CD4-positive, alpha-beta T cell (primary cell): ENCODE measurements at places on chromosomes 12 and 14. TPM values are rescaled to one million over a fixed set of nuclear protein-coding genes. Genes with fewer than 3 reads are reported as not detected.

DNA sequence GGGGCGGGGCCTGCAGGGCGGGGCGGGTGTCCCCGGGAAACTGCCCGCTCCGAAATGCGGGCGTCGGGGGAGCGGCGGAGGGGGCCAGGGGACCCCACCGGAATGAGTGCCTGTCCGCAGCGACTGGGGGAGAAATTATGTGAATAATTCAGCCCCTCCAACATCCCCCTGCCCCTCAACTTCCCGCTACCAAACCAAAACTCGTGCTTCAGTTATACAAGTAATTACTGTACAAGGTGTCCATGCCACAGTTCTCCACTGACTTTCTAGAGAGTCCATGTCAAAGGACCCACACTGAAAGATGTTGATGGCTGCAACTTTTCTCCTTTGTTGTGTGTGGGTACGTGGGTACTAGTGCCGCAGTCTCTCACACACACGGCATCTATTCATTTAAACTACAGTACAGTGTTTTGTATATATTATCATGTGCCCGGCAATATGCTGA, 414 bp upstream of the CDK17 start:
- peaks cover 13% of the 10 kb centered on the region for H3K4me1 ChIP-seq
- H3K4me3 ChIP-seq = peak overlapping the region; percentile 88
- peak overlapping the region; percentile 86 for H3K27ac ChIP-seq

GRCh38 chr14:75280291-75280830, 1.7 kb downstream of the FOS start:
- H3K27ac ChIP-seq = no peak overlapping the region
- no peak for DNase-seq
- H3K27me3 ChIP-seq = peaks cover 4% of the 10 kb centered on the region
- peak overlapping the region; percentile 88 for H3K4me3 ChIP-seq

The ADAM21 gene
- total RNA-seq = not detected

- DNase-seq = no peak
- no peaks in the 10 kb centered on the region for H3K27me3 ChIP-seq
- no peak overlapping the region for H3K4me3 ChIP-seq
- H3K27ac ChIP-seq = no peak overlapping the region
- H3K4me1 ChIP-seq = no peaks in the 10 kb centered on the region
- H3K36me3 ChIP-seq = peaks cover under 1% of the 10 kb centered on the region
Measured at GRCh38 chr14:90905531-90905930, 89.3 kb upstream of the TTC7B start.

- no peaks in the 10 kb centered on the region for H3K27me3 ChIP-seq
- no peak overlapping the region for H3K4me3 ChIP-seq
- DNase-seq = no peak
- no peaks in the 10 kb centered on the region for H3K4me1 ChIP-seq
- no peaks in the 10 kb centered on the region for H3K36me3 ChIP-seq
Measured at GRCh38 chr12:17918013-17918412, 172.0 kb downstream of the RERGL start.

DNA sequence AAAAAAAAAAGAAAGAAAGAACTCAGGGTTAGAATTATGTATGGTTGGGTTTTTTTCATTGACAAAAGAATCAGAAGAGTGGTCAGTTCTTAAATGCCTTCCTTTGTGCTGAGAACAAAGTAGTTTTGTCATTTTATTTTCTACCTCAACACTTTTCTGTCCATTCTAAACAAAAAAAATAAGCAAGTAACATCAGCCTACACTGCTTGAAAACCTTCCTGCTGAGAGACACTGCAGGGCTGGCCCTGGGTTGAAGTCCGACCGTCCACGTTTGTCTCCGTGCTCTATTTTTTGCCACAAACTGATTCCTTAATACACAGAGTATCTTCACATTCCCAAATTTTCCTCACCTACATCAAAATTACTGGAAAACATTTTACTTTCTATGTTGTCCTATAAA, 211.6 kb upstream of the PDZRN4 start:
- H3K36me3 ChIP-seq = no peaks in the 10 kb centered on the region
- no peak overlapping the region for H3K27ac ChIP-seq
- no peak for DNase-seq

- no peak for DNase-seq
- H3K4me3 ChIP-seq = no peak overlapping the region
- no peaks in the 10 kb centered on the region for H3K27me3 ChIP-seq
- H3K36me3 ChIP-seq = no peaks in the 10 kb centered on the region
- peaks cover 5% of the 10 kb centered on the region for H3K4me1 ChIP-seq
Measured at GRCh38 chr12:713281-713875, 39.0 kb upstream of the WNK1 start.

- no peaks in the 10 kb centered on the region for H3K4me1 ChIP-seq
- H3K27me3 ChIP-seq = no peaks in the 10 kb centered on the region
- H3K4me3 ChIP-seq = no peak overlapping the region
- H3K36me3 ChIP-seq = no peaks in the 10 kb centered on the region
- no peak for DNase-seq
Measured at GRCh38 chr14:54329082-54329695, 67.6 kb upstream of the CDKN3 start.

DNA sequence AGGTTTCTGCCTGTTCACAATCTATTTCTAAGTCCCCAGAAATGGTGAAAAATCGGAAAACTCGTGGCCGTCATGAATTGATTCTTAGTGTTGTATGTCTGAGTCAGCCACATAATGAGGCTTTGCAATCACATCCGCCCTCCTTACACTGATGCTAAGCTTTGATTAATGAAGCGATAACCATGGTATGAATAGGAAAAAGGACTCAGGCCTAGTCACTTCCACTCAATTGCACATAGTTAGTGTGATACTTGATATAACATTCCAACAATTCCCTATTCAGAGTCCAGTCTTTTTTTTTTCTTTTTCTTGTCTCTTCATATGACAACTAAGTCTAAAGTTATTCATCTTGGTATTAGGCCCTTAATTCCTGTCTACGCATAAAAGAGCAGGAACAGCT, 1231.0 kb downstream of the VRK1 start:
- no peak for DNase-seq
- H3K27ac ChIP-seq = no peak overlapping the region
- no peak overlapping the region for H3K4me3 ChIP-seq
- no peaks in the 10 kb centered on the region for H3K27me3 ChIP-seq
- H3K36me3 ChIP-seq = no peaks in the 10 kb centered on the region

- H3K27me3 ChIP-seq = no peaks in the 10 kb centered on the region
- no peak overlapping the region for H3K4me3 ChIP-seq
- H3K27ac ChIP-seq = no peak overlapping the region
- H3K36me3 ChIP-seq = peaks cover 10% of the 10 kb centered on the region
- DNase-seq = no peak
Measured at GRCh38 chr12:42213023-42213422, 25.0 kb downstream of the YAF2 start.

DNA sequence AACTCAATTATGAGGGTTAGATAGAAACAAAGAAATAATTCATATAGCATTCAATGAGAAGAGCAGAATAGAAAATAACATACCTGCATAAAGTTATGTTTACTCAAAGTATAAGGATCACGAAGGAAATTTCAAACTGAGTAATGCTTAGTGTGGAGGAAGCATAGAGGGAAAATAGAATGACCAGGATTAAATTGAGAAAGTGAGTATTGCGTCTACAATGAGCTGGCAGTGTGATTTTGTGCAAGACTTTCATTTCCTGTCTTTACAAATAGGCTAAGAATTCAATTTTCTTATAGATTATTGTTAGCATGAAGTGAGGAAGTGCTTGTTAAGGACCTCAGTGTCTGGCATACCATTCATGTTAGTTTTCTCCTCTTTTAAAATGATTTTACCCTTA, 12.0 kb downstream of the ADGRD1 start:
- no peaks in the 10 kb centered on the region for H3K27me3 ChIP-seq
- no peaks in the 10 kb centered on the region for H3K4me1 ChIP-seq
- DNase-seq = no peak
- H3K36me3 ChIP-seq = no peaks in the 10 kb centered on the region

- H3K27ac ChIP-seq = no peak overlapping the region
- no peaks in the 10 kb centered on the region for H3K36me3 ChIP-seq
- H3K4me3 ChIP-seq = no peak overlapping the region
Measured at GRCh38 chr12:27577688-27578087, 53.7 kb downstream of the PPFIBP1 start.

DNA sequence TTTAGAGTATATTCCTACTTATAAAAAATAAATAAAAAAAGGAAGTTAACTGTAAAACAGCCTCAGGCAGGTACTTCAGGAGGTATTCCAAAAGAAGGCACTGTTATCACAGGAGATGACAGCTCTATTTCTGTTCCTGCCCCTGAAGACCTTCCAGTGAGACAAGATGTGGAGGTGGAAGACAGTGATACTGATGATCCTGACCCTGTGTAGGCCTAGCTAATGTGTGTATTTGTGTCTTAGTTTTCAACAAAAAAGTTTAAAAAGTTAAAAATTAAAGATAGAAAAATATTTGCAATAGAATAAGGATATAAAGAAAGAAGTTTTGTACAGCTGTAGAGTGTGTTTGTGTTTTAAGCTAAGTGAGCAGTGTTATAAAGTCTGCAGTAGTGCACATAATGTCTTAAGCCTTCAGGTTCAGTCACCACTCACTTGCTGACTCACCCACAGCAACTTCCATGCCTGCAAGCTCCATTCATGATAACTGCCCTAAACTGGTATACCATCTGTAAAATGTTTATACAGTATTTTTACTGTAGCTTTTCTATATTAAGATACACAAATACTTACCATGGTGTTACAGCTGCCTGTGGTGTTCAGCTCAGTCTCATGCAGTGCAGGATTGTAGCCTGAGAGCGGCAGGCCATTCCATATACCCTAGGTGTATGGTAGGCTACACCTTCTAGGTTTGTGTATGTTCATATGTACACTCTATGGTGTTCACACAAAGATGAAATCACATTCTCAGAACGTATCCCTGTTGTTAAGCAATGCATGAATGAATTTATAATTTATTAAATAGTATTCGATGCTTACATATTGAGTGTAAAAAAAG, 121.1 kb downstream of the ANO6 start:
- no peak overlapping the region for H3K4me3 ChIP-seq
- no peaks in the 10 kb centered on the region for H3K4me1 ChIP-seq
- peaks cover 12% of the 10 kb centered on the region for H3K36me3 ChIP-seq
- no peaks in the 10 kb centered on the region for H3K27me3 ChIP-seq
- DNase-seq = no peak

DNA sequence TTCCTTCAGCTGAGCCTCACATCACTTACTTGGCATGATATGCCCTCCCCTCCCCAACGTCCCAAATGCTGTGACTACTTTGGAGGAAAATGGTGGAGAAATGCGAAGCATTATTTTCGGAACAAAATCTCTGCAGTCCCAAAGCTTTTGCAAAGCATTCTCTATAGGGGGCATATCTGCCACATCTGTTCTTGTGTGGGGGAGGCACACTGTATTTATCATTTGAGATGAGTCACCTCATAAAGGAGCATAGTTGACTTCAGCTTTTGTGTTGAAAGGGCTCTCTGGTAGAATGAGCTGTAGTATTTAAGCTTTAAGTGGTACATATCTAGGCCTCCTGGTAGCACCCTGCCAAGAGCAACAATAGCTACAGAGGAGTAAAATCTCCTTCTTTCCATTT, 447.5 kb downstream of the ADAMTS20 start:
- no peaks in the 10 kb centered on the region for H3K4me1 ChIP-seq
- no peak overlapping the region for H3K27ac ChIP-seq
- no peaks in the 10 kb centered on the region for H3K27me3 ChIP-seq
- H3K4me3 ChIP-seq = no peak overlapping the region
- no peak for DNase-seq
- H3K36me3 ChIP-seq = no peaks in the 10 kb centered on the region
